Subcutaneous adipose tissue (tissue), 4 donors: ENCODE measurements at places on chromosomes 7 and 10. TPM values are rescaled to one million over a fixed set of nuclear protein-coding genes. Genes with fewer than 3 reads are reported as not detected.

Gene PROSER2
- total RNA-seq, result 8.1 TPM

Gene ADAMTS14
- total RNA-seq, result not detected

Gene SORBS1
- total RNA-seq, result 715 TPM

Gene JCAD
- 112 TPM for total RNA-seq

Gene DNAJC12
- total RNA-seq, result 0.51 TPM

Gene SLC18A3
- total RNA-seq, result not detected

Gene HYAL4
- total RNA-seq, result not detected

Gene HOXA1
- total RNA-seq, result 0.44 TPM

Gene GPR141
- 1.2 TPM for total RNA-seq

Gene HHEX
- 14.1 TPM for total RNA-seq

Gene WDFY4
- 8.5 TPM for total RNA-seq

Gene GIMAP7
- 22.5 TPM for total RNA-seq

Gene SDK1
- total RNA-seq, result 35.0 TPM

Gene UTF1
- total RNA-seq, result not detected

Gene ACTL6B
- not detected for total RNA-seq

Gene PLEKHS1
- not detected for total RNA-seq

Gene SMO
- total RNA-seq, result 5.6 TPM

Gene HERPUD2
- total RNA-seq, result 31.1 TPM

Gene SPACDR
- total RNA-seq, result not detected

Gene HOXA11
- total RNA-seq, result 4.1 TPM

Gene CD36
- 2,701 TPM for total RNA-seq

Gene OPTN
- total RNA-seq, result 120 TPM

Gene HOXA5
- total RNA-seq, result 5.5 TPM

Gene RELN
- 2.4 TPM for total RNA-seq

Gene NAT16
- total RNA-seq, result not detected

Gene TRIM74
- total RNA-seq, result not detected

Gene MYH16
- total RNA-seq, result not detected

Gene ACHE
- 0.68 TPM for total RNA-seq

Gene SFRP4
- total RNA-seq, result 2.6 TPM

Gene SKAP2
- total RNA-seq, result 27.5 TPM

Gene GTF2IRD1
- total RNA-seq, result 10.7 TPM

Gene PIP
- not detected for total RNA-seq

Gene OR6B1
- total RNA-seq, result not detected

Gene GNAI1
- total RNA-seq, result 328 TPM

Gene NUTM2E
- not detected for total RNA-seq

Gene WEE2
- not detected for total RNA-seq

Gene TMEM225B
- total RNA-seq, result 1.1 TPM

Gene FGL2
- 57.9 TPM for total RNA-seq

Gene PPP1R17
- not detected for total RNA-seq

Gene STEAP4
- total RNA-seq, result 39.8 TPM

Gene KLF14
- total RNA-seq, result 0.94 TPM

Gene AKR1C4
- not detected for total RNA-seq

Gene HOXA6
- total RNA-seq, result 1.3 TPM

Gene ELMO1
- total RNA-seq, result 124 TPM

Gene CYP2W1
- not detected for total RNA-seq

Gene CYREN
- total RNA-seq, result 29.2 TPM

Gene NUB1
- 60.0 TPM for total RNA-seq

Gene POLD2
- total RNA-seq, result 45.6 TPM

Gene ANKRD7
- not detected for total RNA-seq

Gene KNDC1
- not detected for total RNA-seq

Gene IFIT2
- 10.9 TPM for total RNA-seq

Gene RUFY2
- 36.7 TPM for total RNA-seq

Gene LRRC17
- total RNA-seq, result 4.2 TPM

Gene TMEM26
- total RNA-seq, result not detected

Gene FRAT1
- total RNA-seq, result 3.8 TPM

Gene TCERG1L
- not detected for total RNA-seq

Gene COL1A2
- total RNA-seq, result 374 TPM

Gene C7orf57
- total RNA-seq, result not detected
